Activated CD8-positive, alpha-beta memory T cell treated with anti-CD3 and anti-CD28 coated beads for 48 hours (primary cell): ENCODE measurements at places on chromosomes 11 and 22.

GRCh38 chr11:130782361-130783222, 133.7 kb downstream of the SNX19 start:
- DNase-seq: no peak

GRCh38 chr11:96237766-96238266, 105.2 kb downstream of the MAML2 start:
- no peak for DNase-seq

DNA sequence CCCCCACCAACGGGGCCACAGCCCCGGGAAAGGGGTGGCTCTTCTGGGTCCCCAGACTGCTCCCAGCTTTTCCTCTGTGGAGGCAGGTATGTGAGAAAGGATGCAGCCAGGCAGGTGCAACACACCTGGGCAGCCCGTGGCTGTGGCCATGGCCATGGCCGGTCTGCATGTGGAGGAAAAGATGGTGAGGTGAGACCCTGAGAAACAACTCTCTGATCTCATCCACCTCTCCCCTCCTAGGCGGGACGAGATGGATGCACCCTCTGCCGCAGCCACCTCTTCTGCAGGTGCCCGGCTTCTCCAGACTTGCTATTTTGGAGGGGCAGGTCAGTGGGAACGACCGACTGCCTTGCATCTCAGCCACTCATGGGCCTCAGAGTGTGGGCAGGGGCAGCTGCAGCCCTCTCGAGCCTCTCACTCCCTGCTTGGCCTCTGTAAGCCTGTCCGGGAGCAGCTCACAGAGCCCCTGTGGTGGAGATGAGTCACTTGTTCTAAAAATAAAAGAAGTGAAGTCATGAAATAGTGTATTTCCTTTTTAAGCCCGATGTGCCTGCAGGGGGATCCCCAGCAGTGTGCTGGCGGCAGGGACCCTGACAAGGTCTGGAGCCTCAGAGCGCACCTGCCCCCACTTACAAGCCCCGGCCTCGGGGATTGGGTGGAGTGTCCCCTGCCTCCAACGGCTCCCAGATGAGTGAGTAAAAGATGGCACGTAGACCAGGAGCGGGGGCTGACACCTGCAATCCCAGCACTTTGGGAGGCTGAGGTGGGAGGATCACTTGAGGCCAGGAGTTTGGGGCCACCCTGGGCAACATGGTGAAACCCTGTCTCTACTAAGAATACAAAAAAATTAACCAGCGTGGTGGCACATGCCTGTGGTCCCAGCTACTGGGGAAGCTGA, 10.7 kb downstream of the SMIM38 start:
- DNase-seq: no peak

DNA sequence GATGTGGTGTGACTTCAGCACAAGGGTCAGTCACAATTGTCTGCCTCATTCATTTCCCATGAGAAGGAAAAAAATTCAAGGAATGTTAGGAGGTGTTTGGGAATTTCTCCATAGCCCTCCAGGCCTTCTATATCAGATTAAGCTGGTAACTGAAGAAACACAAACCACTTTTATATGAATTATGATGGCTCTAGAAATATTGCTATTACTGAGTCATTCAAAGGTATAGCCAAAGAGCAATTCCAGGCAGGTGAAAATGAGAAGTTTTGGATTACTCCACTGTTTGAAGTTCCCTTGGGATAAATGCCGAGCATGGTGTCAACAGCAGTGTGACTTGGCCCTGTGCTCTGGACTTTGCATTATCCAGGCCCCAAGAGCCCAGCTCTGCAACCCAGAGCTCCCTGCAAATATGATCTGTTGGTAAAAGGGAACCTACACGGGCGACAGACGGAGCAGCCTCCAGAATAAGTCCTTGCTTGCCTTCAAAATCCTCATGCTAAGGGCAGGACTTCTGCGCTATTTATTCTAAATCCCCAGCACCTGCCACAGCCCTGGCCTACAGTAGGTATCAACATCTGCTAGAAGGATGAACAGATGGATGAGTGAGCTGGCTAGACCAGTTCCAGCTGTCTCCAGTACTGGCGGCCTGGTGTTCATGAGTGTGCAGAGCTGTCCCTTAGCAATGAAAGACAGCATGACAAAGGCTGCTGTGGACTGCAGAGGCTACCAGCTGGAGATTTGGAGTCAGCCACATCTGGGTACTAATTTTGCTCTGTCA, 67.5 kb upstream of the ZBED5 start:
- no peak for DNase-seq

DNA sequence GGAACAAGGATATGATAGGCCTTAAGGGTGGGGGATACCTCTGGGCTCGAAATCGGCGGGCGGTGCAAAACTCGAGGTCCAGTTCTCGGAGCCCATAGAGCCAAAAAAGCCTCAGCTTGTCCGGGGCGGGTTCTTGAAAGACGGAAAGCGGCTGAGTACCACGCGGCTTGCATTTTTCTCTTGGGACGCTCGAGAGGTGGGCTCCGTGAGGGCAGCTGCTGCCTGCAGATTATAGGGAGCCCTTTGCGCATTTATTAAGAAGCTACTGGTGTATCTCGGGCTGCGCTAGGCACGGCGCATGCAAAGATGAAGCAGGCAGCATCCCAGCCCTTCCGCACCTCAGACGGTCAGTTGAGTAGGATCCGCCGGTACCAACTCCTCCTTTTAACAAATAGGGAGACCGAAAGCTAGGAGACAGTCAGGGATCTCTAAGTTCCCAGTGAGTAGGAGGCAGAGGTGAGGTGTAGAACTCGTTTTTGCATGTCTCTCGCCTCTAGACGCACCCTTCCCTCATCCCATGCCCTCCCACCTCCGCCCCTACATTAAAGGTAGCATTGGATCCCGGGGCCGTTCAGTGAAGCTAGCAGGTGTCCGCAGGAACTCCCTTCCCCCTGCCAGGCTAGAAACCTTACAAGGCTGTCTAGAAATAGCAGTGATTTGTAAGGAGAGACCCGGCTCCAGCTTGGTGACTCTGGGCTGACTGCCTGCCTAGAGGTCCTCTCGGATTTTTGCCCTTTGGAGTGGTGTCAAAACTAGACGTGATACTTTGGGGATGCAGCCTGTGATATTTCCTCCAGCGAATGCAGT, 768 bp downstream of the LDHA start:
- DNase-seq: no peak

GRCh38 chr11:68002938-68003845, 705 bp downstream of the UNC93B1 start:
- DNase-seq: no peak

GRCh38 chr11:113974741-113975470, at the start of gene HTR3A:
Gene HTR3A (plus strand): TSS chr11:113975108. CDS start chr11:113975326, 218 bp downstream.
- DNase-seq: no peak
